Nephron progenitor cell (in vitro differentiated cells): ENCODE measurements at places on chromosomes 6 and 20.

DNA sequence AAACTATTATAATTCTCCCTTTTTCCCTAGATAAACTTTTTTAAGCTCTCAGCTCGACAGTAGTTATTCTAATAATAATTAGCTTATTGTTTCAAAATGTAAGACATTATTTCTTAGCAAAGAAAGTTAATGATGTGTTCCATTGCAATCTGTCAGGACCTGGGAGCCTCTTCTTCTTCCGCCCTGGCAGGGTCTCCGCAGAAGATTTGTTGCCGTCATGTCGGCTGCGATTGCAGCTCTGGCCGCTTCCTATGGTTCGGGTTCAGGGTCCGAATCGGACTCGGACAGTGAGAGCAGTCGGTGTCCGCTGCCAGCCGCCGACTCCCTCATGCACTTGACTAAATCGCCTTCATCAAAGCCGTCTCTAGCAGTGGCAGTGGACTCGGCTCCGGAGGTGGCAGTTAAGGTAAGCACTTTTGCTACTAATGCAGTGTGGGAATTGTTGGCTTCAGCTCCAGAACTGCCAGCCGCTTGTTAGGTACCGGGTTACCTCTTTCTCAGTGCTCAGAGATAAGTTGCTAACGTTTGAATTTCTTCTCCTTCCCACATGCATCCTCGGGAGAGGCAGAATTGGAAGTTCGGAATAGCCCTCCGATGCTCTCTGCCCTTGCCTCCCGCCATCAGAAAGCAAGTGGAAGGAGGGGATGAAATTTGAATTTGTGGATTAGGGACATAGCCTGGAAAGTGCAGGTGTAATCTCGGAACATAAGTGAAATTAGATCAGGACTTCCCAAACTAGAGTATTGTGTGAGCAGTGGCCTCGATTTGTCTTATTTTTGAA is at the start of gene CDC40:
TSS of gene CDC40 (plus strand) at position 200 of the 781 bp plus-strand sequence. CDS start at position 218, 18 bp downstream.
- DNase-seq = peak; percentile 67

DNA sequence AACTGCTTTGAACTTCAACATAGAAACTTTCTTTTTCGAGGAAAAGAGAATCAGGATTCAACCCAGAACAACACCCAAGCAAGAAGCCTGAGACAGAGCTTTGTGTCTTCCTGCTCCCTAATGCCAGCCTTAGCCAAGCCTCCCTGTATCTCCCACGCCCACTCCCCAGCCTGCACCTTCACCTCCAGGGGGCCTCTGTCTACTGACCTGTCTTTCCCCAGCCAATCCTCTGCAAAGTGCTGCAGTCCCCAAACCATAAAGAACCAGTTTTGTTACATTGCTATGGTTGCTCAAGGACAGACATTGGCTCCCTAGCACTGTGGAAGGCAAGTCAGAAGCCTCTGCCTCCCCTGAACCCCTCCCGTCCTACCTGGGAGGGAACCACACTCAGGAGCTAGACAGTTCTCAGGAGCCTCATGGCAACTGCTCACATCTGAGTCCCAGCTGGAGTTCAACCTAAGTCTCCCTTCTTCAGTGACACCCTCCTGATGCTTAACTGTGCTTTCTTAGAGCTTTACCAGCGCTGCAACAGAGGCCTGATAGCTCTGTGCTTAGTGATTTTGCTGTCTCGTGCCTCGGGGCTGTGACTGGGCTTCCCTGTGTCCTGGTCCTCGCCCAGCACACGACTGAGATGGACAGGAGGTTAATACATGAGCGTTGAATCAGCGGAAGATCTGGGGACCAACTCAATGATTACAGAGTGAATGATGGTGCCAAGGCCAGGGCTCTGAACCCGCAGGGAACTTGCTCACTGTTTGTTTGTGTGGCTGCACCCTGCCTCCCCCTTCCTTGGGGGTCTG is 101.5 kb upstream of the DUSP22 start:
- DNase-seq = peak; percentile 18

- DNase-seq = no peak
These were observed 94.9 kb upstream of the POPDC3 start for GRCh38 chr6:105274678-105275077.

DNA sequence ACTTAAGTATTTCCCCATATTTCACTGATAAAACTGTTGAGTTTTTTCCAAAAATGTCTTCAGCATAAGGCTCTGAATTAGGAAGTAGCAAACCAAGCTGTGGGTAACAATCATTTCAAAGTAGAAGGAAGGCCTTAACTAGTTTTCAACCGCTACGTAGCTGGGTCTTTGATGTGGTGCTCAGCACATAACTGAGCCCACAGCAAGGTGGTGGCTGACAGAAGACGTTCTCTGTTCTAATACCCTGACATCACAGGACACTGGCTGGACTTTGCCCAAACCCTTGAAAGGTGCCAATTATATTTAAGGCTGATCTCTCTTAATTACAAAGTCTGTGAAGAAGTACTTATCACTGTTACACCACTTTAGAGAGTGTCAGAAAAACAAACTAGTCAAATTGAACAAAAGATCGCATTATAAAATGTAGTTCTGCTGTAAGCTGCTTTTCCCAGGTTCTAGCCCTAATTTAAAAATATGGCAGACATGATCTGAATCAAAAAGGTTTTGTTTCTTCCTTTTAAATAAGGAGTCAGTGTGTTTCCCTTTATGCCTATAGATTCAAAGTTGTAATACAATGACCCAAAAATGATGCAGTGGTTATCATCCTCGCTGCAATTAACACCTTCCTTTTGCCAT is 26.7 kb downstream of the MAN1A1 start:
- no peak for DNase-seq

DNA sequence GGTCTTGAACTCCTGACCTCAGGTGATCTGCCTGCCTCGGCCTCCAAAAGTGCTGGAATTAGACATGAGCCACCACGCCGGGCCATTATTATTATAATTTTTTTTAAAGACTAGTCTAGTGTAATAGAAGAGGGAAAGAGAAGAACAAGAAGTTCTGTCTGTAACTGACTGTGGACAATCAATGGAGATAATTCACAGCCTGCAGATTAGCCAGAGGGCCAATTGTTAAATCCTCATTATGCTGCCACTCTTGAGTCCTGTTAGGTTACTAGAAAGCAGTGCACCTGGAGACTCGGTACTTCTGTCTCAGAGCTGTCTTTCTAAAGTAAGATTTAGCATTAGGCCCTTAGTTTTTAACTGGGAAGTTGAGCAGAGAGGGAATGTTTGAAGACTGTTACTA is 37.5 kb downstream of the CARMIL1 start:
- no peak for DNase-seq

DNA sequence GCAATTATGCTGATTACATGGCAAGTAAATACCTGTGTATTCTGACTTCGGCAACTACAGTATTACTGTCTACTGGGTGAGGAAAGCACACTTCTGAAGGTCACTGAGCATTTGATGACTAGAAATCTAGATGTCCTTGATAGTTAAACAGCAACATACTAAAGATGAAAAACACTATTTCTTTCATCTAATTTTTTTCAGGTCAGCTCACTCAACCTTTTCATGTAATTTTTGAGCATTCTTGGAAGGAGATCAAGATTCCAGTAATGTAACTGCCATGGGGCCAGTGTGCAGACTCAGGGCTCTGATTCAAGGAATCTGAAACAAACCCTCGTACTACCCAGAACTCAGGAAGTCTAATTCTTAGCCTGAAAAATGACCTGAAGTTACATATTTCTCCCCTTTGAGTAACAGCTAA is 222.6 kb upstream of the TAB2 start:
- DNase-seq = no peak

DNA sequence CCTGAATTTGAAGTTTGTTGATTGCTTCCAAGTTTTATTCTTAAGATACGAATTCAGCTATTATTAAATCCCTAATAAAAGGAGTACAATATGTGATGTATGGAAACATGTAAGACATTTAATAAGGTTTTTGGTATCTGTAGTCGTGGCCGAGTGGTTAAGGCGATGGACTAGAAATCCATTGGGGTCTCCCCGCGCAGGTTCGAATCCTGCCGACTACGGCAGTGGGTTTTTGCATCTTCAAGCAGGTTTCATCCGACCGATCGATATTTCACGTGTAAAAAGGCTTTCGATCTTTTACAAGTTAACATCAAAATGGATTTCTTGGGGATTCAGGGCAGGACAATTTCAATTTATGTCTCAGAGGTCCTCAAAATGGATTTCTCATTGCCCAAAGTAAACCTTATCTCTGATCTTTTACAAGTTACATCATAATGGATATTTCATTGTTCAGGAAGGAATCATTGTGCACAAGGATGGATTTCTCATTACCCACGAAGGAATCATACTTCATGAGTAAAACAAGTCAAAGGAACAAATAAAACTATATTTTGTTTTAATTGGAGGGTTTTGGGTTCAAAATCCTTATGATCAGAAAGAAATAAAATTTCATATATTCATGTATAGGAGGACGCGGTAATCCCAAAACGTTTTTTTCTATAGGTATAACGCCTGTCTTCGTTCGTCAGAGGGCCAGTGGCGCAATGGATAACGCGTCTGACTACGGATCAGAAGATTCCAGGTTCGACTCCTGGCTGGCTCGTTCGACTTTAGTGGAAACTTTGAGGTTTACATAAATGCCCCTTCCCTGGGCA is 37.3 kb upstream of the BTN3A2 start:
- DNase-seq = peak; percentile 71

GRCh38 chr6:123127807-123128206 is 131.8 kb downstream of the CLVS2 start:
- no peak for DNase-seq

- no peak for DNase-seq
These were observed 38.6 kb upstream of the VGLL2 start for GRCh38 chr6:117226778-117227177.
